ENCODE measurements at places on chromosomes 7 and 10.

GRCh38 chr10:30455816-30456215, 21.8 kb downstream of the MAP3K8 start:
- DNase-seq, result no peak

- DNase-seq, result no peak
Observed at GRCh38 chr10:72746426-72747363, 54.8 kb downstream of the MCU start.

- DNase-seq, result no peak
Observed at GRCh38 chr7:159025161-159025779, 119.4 kb downstream of the VIPR2 start.

GRCh38 chr7:15158141-15158810, 255.7 kb upstream of the DGKB start:
- no peak for DNase-seq

GRCh38 chr10:75712242-75712880, 280.9 kb downstream of the LRMDA start:
- no peak for DNase-seq

- DNase-seq, result no peak
Observed at GRCh38 chr7:95669513-95669912, 73.2 kb upstream of the PDK4 start.

GRCh38 chr10:44206127-44206818, 178.6 kb downstream of the CXCL12 start:
- no peak for DNase-seq

DNA sequence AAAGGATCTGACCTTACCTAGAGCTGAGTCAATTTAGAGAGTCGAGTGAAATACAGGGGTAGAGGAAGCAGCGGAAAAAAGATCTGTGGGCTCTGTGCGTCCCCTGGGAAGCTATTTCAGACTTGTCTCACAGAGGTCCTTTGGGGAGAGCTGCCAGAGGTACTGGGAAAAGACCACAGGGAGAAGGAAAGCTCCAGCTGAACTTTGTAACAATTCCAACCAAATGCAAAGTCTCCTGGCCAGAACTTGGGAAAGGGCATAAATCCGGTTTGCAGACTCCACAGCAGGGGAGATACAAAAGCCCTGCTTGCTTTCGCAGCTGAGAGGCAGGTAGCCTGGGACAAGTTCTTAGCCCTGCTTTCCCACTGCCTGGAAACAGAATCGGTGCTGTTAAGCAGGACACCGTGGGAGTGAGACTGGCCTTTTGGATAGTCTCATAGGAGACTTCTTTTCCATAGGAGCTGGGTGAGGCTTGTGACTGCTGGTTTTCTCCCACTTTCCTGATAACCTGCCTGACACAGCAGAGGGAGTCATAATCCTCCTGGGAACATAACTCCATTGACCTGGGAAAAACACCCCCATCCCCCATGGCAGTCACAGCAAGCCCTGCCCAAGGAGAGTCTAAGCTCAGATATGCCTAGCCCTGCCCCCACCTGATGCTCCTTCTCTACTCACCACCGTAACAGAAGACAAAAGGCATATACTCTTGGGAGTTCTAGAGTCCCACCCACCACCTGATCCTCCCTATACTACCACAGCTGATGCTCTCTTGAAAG, 926.2 kb downstream of the KCNMA1 start:
- DNase-seq, result no peak

- DNase-seq, result no peak
Observed at GRCh38 chr10:34413214-34413613, 401.9 kb downstream of the PARD3 start.

- DNase-seq, result no peak
Observed at GRCh38 chr10:114356751-114357514, 47.4 kb downstream of the AFAP1L2 start.

DNA sequence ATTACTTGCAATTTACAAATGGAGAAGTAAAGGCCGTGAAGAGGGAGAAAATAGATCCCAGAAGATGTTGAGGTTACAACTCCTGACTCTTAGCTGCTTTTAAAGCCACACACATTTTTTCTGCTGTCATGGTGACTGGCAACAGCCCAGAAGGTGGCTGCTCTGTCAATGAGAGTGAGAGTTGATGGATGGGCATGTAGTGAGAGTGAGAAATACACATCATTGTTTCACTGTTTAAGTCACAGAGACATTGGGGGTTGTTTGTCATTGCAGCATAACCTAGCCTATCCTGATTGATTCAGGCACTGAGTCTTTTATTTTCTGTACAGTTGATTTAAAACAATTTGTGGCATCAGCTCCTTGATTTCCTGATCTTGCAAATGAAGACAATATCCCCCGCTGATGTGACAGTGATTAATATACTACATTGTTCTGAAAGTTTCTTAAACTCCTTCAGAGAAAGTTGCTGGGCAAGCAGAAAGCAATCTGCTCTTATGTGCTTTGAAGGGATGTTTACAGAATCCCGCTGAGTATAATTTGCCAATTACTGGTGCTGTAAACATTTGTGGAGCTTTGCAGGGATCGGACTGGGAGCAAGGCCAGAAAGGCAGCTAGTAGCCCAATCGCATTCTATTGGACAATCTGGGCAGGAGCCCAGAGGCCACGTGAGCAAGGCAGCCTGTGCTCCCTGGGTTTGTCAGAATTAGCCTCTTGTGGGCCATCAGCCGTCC, 229.6 kb downstream of the PRPF18 start:
- no peak for DNase-seq

DNA sequence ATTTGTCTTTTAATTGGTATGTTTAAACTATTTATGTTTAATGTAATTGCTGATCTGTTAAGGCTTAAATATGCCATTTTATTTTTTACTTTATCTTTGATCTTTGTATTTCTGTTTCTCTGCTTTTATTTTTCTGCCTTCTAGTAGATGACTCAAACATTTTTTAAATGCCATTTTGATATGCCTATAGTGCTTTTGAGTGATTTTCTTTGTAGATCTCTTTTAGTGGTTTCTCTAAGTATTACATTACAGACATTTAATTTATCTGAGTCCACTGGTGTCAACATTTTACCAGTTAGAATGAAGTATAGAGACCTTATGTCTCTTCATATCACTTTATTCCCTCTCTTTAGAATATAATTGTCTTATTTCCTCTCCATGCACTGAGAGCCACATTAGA, 32.7 kb downstream of the IL6 start:
- no peak for DNase-seq

- DNase-seq, result no peak
Observed at GRCh38 chr7:90720984-90721760, 125.1 kb downstream of the CDK14 start.

GRCh38 chr7:54904130-54904529, 114.7 kb upstream of the EGFR start:
- no peak for DNase-seq

DNA sequence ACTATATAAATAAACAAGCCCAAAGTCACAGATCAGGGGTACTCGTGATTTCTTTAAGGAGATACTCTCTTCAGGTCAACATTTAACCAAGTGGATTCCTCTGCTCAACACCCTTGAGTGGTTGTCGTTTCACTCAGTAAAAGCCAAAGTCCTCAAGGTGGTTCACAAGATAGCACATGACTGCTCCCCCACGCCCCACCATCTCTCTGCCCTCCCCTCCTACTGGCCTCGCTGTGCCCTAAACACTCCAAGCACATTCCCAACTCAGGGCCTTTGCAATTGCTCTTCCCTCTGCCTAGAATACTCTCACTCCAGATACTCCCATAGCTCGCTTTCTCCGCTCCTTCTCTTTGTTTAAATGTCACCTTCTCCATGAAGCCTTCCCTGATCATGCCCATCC, 72.1 kb upstream of the FHIP2A start:
- no peak for DNase-seq

- DNase-seq, result no peak
Observed at GRCh38 chr10:28841625-28842024, 164.3 kb downstream of the BAMBI start.

DNA sequence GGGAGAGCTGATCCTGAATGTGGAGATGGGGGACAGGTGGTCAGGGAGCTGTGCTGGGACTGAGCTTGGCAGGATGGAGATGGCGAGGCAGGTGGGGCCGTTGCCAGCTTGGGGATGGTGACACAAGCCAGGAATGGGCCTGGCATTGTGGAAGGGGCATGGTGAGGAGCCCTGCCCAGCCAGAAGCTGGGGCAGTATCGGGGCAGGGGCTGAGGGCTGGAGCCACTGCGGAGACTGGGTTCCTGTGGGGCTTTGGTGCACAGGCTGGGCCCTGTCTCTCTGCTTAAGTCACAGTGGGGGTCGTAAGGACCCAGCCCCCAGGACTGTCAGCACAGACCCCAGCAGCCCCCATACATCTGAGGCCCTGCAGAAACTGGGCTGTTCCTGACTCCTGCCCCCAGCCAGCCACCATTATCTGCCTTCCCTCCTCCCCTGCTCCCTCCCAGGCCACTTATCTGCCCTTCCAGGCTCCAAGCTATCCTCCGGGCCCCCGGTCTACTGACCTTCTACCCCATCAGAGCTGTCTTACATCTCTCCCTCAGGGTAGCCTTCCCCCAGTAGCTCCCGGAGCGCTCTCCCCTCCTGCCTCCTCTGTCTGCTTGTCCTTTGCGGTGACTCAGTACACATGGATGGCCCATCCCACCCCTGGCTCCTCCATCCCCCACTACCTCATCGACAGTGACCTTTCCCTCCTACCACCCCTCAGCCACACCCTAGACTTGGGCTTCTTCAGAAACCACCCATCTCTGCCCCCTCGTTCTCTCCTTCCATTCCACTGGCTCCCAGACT, 44.2 kb downstream of the PPIF start:
- no peak for DNase-seq

GRCh38 chr10:99337311-99337811, 8.2 kb downstream of the CNNM1 start:
- no peak for DNase-seq

GRCh38 chr10:60645980-60646379, 132.3 kb upstream of the CDK1 start:
- no peak for DNase-seq

DNA sequence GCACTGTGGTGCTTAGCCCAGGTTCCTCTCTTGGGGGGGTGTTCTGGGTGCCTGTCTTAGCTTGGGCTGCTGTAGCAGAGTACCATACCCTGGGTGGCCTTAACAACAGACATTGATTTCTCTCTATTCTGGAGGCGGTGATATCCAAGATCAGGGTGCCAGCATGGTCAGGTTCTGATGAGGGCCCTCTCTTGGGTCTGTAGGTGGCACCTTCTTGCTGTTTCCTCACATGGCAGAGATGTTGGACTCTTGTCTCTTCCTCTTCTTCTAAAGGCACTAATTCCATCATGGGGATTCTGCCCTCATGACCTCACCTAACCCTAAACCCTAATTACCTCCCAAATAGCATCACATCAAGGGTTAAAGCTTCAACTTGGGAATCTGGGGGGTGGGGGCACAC, 19.9 kb upstream of the CRHR2 start:
- peak; percentile 7 for DNase-seq

GRCh38 chr7:33091111-33091531, 18.1 kb downstream of the RP9 start:
- no peak for DNase-seq

Measured in stimulated activated CD4-positive, alpha-beta T cell treated with anti-CD3 and anti-CD28 coated beads, Interleukin-4, amount 100 ng/mL, for 1 hour (primary cell).